ENCODE measurements at places on chromosomes 4 and X.

DNA sequence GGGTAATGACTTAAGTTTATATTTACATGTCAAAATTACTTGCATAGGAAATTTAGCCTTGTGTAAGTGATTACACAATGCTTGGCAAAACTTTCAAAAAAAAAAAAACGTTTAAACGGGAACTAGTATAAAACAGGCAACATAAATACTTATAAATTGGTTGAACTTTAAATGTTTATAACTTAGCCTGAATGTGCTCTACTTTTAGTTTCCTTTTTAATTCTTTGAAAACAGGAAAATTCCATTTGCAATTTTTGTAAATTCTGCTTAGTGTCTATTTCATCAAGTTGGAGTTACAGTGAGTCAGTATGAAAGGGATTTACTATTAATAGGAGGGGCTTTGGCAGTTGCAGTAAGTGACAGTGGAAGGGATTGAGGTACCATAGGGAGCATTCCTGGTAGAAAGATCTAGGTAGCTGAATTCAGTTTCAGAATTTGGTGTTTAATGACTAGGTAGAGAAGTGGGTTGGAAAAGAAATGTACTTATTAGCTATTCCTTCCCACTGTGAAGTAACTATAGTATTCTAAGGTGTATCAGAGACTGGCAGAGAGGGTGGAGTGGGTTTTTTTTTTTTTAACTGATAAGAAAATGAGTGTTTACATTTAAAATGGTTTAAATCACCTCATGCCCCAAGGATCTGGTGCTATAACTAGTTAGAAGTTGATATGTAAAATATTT lies 2.8 kb downstream of the STAG2 start:
- no peak for DNase-seq

DNA sequence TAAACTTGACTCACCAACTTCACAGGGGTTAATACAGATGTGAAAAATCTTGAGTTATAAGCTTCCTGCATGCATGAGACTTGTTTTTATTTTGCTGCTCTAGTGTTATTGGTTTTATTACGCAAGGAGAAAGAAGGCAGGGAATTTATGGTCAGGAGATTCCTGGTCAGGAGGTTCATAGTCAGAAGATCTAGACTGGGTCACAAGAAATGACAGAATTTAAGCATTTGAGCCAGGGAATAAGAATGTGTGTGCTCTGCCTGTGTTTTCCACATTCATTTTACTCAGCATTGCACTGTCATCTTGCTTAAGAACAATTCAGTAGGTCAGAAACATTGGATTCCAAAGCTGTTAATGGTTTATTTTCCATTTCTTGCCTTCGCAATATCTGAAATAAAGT lies 2522.1 kb downstream of the ARAP2 start:
- DNase-seq: no peak

DNA sequence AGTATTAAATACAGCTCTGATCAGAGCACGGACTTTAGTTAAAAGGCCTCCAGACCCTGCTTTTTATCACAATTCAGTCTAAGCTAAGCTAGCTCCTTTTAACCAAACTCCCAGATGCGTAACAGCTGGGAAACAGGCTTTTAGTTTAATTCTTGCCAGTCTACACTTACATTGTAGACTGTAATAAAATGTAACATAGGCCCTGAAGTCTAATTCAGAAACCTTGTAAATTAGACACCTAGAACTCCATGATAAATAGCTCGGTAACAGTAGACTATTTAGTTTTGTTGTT lies 20.1 kb downstream of the FBXO8 start:
- DNase-seq: no peak

- no peak for DNase-seq
These were observed 4.5 kb downstream of the APLN start for GRCh38 chrX:129650183-129650689.

DNA sequence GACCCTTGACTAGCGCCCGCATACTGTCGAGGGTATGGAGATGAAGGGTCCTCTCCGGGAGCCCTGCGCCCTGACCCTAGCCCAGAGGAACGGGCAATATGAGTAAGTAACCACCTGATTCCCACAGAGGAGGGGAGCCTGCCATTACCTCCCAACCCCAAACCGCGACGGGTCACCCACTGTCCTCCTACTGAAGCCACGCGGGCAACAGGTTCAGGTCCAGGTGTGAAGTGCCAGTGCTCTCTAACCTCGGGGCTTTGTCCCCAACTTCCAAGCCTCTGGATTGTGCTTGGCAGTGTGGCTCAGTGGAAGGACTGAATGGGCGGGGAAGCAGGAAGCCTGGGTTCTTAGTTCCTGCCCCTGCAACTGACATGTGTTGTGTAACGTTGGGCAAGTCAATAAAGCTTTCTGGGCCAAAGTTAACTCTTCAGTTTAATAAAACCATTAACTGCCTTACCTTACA lies 694 bp downstream of the OCRL start:
- DNase-seq: peak; percentile 34

- no peak for DNase-seq
These were observed 247.7 kb upstream of the FTHL17 start for GRCh38 chrX:31319586-31319985.

DNA sequence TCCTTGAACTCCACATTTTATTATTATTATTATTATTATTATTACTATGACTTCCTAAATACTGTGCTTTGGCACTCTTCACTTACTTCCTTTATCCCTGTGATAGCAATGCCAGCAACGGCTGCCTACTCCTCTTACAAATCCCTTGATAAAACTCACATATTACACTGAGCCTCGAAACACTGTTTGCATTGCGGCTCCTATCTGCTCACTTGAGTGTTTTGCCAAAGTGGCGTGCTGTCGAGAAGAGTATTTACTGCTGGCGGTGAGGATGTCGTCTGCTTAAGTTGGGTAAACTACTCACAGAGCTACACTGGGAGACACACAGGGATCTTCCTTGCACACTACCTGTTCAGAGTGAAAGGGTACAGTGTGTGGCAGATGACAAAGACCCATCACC lies 143.4 kb upstream of the VCX3A start:
- DNase-seq: no peak

DNA sequence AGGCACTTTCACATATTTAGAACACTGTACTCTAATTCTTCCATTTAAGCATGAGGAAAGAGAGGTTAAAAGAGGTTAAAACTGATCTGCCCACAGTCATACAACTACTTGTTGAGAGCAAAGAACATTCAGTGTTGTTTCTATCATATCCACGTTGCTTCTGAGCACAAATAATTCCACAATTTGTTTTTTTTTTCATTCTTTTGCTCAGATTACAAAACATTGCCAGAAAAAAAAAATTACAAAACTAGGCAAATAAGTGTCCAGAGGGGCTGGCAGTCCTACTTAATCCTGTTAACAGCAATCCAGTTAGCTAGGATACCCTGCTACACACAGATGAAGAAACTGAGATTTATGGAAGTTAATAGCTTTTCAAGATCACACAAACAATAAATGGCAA lies 6.3 kb upstream of the USP53 start:
- no peak for DNase-seq

DNA sequence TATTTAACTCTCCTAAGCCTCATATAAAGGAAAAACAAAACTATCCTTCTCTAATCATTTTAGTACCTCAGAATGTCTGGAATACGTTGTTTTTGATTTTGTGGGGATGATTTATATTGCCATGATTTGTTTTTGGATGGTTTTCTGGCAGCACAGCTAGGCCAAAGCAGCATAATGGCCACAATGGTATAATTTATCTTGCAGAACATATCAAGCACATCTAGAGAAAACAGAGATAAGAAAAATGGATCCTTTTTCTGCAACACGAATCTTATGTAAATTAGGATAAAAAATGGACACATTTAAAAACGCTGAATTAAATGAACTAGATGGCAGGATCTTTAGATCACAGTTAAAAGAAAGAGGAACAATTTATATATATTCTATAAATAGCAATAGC lies 269.9 kb upstream of the FAT4 start:
- no peak for DNase-seq

- no peak for DNase-seq
These were observed 220.2 kb upstream of the ATP6AP2 start for GRCh38 chrX:40360557-40360956.

GRCh38 chrX:56932653-56933339 lies 62.5 kb downstream of the SPIN3 start:
- no peak for DNase-seq

- peak; percentile 24 for DNase-seq
These were observed 273.1 kb downstream of the DCTD start for GRCh38 chr4:182643801-182644682.

DNA sequence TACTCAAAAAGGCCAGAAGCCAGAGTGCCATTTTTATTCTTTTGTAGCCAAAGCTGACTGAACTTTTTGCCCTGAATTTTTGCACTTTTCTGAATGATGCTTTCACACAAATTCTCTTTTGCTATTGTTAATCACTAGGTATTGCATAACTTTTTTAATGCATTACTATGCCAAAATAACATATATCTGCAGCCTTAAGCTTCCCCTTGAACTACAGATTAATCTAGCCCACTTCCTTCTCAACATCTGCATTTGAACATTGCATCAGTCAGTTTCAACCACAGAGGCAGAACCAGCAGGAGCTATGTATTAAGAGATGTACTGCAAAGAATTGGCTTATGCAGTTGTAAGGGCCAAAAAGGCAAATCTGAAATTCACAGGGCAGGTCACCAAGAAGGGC lies 197.6 kb upstream of the GYPA start:
- DNase-seq: no peak

DNA sequence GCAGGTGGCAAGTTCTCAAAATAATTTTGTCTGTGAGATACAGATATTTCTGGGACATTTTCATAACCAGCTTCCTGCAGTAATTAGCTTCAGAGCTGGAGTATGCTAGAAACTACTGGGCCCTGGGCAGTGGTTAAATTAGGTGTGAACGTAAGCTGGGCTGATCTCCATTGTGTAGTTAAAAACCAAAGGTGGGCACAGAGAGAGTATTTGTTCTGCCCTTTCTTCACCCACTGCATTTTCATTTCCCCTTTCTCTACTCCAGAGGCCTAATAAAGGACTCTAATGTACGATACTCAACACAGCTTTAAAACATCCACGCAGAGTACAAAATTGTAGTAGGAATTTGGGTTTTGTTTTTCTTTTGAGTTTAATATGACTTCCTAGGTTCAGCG lies 252.7 kb downstream of the SPRY1 start:
- DNase-seq: no peak
